ENCODE measurements at places on chromosomes 2 and 18. TPM values are rescaled to one million over a fixed set of nuclear protein-coding genes. Genes with fewer than 3 reads are reported as not detected.

DNA sequence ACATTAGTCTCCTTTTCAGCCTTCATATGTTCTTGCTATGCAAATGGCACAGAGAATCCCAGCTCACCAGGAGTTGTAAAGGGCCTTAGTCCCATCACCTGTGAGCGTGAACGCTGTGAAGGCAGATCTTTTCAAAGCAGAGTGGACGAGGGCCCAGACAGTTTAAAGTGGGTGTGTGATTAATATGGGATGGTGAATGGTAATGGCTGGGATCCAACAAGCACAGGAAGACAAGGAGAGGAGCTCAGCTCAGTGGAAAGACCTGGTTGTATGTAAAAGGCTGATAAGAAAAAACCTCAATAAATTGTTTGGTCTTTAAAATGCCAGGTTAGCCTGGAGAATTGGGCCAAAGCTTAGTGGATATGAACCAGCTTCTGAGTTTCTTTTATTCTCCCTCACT is 326.2 kb downstream of the NYAP2 start:
- no peak for DNase-seq

GRCh38 chr2:67214585-67215185 is 182.4 kb upstream of the ETAA1 start:
- DNase-seq: no peak

- DNase-seq: no peak
These were observed 29.6 kb downstream of the ADI1 start for GRCh38 chr2:3489764-3490115.

GRCh38 chr2:108575132-108575966 is 41.1 kb downstream of the LIMS1 start:
- DNase-seq: no peak

GRCh38 chr2:209661286-209661894 is 110.2 kb upstream of the UNC80 start:
- no peak for DNase-seq

- peak; percentile 24 for DNase-seq
These were observed 116.6 kb upstream of the LGALSL start for GRCh38 chr2:64337314-64337713.

- DNase-seq: peak; percentile 65
These were observed 22.0 kb downstream of the SMAD7 start for GRCh38 chr18:48928787-48929186.

EHD3 gene
- total RNA-seq: 0.70 TPM

NT5C1B gene
- total RNA-seq: not detected

GRCh38 chr2:201360256-201360655 is 3.1 kb upstream of the FLACC1 start:
- DNase-seq: no peak

- peak; percentile 11 for DNase-seq
These were observed 47.1 kb downstream of the PLCL1 start for GRCh38 chr2:197851451-197851850.

DNA sequence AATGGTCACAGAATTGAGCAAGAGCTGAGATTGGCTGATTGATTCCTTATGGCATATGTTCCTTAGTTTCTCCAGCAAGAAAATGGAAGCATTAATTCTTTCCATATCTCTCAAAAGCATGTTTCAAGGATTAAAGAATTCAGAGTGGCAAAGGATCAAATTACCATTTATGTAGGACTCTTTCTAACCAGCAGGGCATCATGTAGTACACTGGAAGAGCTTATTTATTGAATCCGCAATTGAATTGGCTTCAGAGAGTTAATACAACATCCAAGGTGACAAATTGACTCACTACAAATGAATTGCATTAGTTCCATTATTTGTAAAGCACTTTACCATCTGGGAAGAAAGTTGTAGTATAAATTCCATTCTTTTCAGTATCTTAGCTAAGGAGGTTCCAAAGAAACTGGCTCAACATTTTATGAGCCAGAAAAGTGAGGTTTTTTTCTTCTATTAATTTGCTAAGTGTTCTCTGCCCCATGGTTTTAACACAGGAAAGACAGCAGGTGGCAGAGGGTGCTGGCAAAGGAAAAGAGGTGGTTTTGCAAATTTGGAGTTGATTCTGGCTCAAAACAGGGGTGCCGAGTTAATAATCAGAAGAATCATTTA is 409.9 kb downstream of the MTX2 start:
- no peak for DNase-seq

SAG gene
- total RNA-seq: not detected

- DNase-seq: no peak
These were observed 128.7 kb downstream of the PLA2R1 start for GRCh38 chr2:159933727-159934049.

DNA sequence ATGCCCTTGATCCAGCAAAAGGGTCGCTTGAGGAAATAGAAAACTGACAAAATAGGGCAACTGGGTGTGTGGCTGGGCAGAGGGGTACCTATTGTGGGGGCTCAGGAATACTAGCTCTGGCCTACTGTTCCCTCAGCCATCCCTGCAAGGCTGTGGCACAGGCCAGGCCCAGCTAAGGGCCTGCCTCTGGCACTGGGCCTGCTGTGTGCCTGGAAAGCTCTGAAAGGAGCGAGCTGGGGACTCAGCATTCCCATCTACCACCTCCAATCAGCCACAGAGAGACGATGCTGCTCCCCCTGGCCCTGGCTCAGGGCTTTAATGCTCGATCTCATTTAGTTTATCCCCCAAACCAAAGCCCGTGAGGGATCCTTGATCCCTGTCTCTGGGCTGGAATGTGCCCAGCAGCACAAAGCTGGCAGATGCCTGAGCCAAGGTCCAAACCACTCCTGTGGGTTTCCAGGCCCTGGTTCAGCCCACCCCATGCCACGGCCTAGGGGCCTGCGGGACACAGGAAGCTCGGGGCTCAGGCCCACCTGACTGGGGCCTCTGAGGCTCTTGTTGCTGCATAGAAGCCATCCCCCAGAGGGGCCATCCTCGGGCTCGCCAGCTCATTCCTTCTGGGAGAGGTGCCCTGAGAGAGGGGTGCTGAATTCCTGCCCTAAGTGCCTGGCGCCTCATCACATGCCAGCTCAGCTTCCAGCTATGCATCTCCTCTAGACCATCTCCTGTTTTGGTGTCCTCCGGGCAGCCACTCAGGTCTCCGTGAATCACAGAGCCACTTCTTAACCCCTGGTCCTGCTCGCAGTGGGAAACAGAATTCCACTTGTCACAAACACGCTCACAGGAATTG is 43.0 kb upstream of the KCNF1 start:
- no peak for DNase-seq

GRCh38 chr18:49798001-49798400 is 15.3 kb downstream of the ACAA2 start:
- no peak for DNase-seq

GRCh38 chr2:142930835-142931398 is 53.5 kb downstream of the KYNU start:
- no peak for DNase-seq

DNA sequence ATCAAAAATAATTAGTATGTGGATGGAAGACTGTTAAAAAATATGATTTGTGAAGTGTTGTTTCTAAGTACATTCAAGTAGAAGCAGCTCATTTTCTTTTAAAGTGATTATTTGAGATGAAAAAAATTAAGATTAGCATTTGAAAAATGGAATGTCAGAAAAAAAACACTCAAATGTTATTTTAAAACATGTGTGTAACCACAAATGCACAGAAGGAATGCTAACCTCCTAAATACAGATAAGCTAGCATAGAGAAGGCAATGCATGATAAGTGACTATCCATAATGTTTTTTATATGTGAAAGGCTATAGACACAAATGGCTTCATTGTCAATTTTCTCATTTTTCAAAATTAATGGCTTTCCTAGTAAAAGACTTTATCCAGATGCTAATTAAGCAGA is 198.9 kb downstream of the NYAP2 start:
- DNase-seq: no peak

DNA sequence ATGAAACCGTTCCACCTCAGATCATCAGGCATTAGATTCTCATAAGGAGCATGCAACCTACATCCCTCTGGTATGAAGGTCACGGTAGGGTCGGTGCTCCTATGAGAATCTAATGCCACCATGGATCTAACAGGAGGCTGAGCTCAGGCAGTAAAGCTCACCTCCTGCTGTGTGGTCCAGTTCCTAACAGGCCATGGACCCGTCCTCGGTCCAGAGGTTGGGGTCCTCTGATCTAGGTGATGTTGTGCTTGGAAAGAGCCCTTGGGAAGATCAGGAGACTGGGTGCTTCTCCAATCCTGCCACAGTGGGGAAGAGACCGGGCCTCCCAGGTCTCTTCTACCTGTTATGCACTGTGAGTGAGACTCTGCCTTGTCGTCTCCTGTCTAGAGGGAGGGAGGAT is 104.6 kb downstream of the ACKR3 start:
- DNase-seq: no peak

- DNase-seq: no peak
These were observed 220.5 kb upstream of the RAB6C start for GRCh38 chr2:129758784-129759471.

CSRNP3 gene
- total RNA-seq: not detected

DNA sequence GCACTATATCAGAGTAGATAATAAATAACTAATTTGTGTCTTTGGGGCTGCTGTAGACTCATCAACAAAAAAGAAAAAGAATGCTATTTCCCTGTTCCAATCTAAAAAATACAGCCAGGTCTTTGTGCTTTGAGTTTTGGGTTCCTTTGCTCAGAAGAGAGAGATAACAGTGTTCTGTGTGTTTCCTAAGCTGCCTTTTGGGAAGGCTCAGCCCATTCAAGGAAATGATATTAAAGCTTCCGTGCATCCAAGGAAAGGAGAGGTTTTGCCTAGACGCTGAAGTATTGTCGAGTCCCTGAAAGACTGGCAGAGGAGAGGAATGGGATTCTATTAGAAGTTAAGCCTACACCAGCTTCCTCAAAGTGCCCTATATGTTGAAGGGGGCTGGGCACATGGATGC is 25.8 kb upstream of the LRP2 start:
- DNase-seq: no peak

SULT1C4 gene
- total RNA-seq: 1.3 TPM

FOXD4L1 gene
- 0.14 TPM for total RNA-seq

DNA sequence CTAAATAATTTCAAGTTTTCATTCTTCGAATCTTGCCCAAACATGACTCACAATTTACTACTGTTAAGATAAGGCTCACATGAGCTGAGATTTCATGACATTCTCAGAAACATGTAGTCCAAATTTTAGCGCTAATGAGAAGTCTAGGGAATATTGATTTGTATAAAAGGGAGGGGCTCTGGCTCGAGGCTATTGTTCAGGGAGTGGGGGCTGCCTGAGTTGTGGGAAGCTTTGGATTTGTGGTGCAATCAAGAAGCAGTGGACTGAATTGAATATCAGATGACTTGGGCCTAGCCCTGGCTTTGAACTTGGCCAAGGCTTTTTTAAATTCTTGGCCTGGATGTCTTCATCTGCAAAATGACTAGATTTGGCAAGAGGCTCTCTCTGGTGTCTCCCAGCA is 674.9 kb upstream of the FANCL start:
- no peak for DNase-seq

GRCh38 chr2:206098471-206098870 is 12.5 kb upstream of the INO80D start:
- DNase-seq: no peak

GRCh38 chr2:227482638-227483340 is 10.8 kb downstream of the AGFG1 start:
- DNase-seq: no peak

DNA sequence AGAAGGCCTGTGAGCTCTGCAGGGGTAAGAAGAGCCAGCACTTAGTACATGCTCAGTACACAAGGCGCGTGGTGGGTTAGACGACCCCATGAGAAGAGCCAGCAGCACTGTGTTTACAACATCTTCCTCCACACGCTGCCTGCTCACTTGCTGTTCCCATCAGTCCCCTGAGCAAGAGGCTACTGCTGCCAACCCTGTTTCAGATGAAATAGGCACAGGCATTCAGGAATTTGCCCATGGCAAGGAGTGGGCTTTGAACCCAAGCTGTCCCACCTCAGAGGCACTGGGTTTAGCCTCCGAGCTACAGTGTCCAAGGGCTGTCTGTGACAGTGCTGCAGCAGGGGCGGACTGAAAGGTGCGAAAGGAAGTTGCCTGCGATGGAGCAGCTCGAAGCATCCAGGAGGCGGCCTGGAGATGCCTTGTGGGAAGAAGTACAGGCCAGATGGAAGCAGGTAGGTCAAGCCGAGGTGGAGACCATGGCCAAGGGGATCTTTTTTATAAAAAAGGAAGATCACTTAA is 121.5 kb upstream of the PXDN start:
- no peak for DNase-seq

SH3BP4 gene
- total RNA-seq: 34.6 TPM

- no peak for DNase-seq
These were observed 130.5 kb upstream of the NOSTRIN start for GRCh38 chr2:168671932-168672331.

- DNase-seq: peak; percentile 80
These were observed 5.0 kb upstream of the EVA1A start for GRCh38 chr2:75565472-75566462.

GRCh38 chr2:105567996-105568494 is 169.2 kb upstream of the FHL2 start:
- no peak for DNase-seq

CYP27A1 gene
- total RNA-seq: 106 TPM

TUBA3E gene
- not detected for total RNA-seq

GRCh38 chr2:11985817-11986566 is 239.6 kb downstream of the LPIN1 start:
- no peak for DNase-seq

C1QL2 gene
- total RNA-seq: not detected

DNA sequence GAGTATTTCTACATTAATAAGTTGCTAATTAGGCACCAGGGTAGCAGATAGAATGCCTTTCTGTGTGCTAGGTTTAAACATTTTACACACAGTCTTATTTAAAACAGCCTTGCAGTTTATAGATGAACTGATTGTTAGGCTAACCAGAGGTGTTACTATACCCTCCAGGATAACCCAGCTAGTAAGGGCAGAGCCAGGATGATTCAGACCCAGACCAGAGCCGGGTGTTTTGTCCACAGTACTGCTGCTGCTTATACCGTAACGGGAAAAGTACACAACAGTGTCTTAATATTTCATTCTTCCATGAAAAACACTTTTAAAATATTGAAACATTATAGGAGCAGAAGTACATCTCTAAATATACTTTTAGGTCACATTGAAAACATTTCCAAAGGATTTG is 82.7 kb downstream of the MALT1 start:
- DNase-seq: no peak

AKAIN1 gene
- not detected for total RNA-seq

GRCh38 chr18:74149878-74150277 is 1.6 kb downstream of the TIMM21 start:
- no peak for DNase-seq

ABCG5 gene
- 5.8 TPM for total RNA-seq

NUP35 gene
- 74.2 TPM for total RNA-seq

DNA sequence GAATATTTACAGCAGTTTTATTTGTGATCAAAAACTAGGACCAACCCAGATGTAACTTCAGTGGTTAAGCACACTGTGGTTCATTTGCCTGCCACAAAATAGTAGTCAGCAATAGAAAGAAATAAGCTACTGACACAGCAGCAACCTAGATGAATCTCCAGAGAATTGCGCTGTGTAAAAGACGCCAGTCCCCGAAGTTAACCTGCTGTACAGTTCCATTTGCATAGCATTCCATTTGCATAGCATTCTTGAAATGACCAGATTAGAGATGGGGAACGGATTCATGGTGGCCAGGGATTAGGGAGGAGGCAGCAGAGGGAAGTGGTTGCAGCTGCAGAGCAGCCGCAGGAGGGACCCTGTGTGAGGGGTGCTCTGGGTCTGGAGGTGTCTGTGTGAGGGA is 39.3 kb upstream of the NFATC1 start:
- no peak for DNase-seq

GRCh38 chr2:9811679-9812511 is 31.4 kb upstream of the TAF1B start:
- no peak for DNase-seq

GRCh38 chr2:129061069-129061768 is 742.6 kb upstream of the HS6ST1 start:
- no peak for DNase-seq

- DNase-seq: no peak
These were observed 92.8 kb downstream of the VIT start for GRCh38 chr2:36789181-36789804.

All from HepG2 (cell line).